ENCODE measurements at places on chromosomes 11 and 22. TPM values are rescaled to one million over a fixed set of nuclear protein-coding genes. Genes with fewer than 3 reads are reported as not detected.

Gene MRGPRF
- 2.6 TPM for total RNA-seq

Gene EPS8L2
- total RNA-seq: 107 TPM

Gene TEX12
- total RNA-seq: not detected

DNA sequence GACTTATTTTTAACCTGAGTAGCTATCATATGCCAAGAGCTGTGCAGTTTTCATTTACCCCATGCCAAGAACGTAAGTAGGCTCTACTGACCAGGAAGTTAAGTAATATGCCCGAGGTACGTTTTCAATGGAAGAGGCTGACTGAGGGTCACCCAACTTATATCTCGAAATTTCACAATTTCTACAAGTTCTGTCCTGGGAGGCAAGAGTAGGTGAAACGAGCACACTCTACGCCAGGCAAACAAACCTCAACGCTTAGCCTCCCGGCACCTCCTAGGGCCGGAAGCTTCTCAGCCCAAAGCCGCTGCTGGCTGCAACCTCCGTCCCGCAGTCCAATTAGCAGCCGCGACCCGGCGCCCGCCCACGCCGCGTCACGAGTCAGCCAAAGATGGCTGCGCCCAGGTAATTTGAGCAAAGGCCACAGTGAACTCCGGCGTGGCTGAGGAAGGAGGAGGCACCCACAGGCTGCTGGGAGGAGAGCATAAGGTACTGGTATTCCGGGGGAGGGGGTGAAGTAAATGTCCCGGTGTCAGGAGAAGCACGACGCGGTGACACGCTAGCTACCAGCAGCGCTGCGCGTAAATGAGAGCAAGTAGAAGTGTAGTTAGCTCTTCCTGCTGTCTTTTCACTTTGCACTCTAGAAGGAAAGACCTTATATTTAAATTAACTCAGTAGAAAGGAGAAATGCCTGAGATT, at the start of gene TMEM126A:
TSS of gene TMEM126A (plus strand) at position 364 of the 696 bp plus-strand sequence. CDS start 2,289 bp downstream, outside the sequence.
- H3K36me3 ChIP-seq: peaks cover 7% of the 10 kb centered on the region
- peak; percentile 94 for DNase-seq
- no peaks in the 10 kb centered on the region for H3K27me3 ChIP-seq
- H3K27ac ChIP-seq: peak within 1 kb of the TSS; percentile 82
- H3K4me1 ChIP-seq: peaks cover 28% of the 10 kb centered on the region

- H3K4me3 ChIP-seq: no peak overlapping the region
- peaks cover 23% of the 10 kb centered on the region for H3K4me1 ChIP-seq
- no peaks in the 10 kb centered on the region for H3K36me3 ChIP-seq
- no peak overlapping the region for H3K27ac ChIP-seq
- peaks cover 2% of the 10 kb centered on the region for H3K27me3 ChIP-seq
- no peak for DNase-seq
These were observed 1083.8 kb downstream of the TBC1D22A start for GRCh38 chr22:47846206-47846605.

All from suprapubic skin (tissue), 4 donors.